ENCODE measurements at places on chromosomes 2 and 18.

DNA sequence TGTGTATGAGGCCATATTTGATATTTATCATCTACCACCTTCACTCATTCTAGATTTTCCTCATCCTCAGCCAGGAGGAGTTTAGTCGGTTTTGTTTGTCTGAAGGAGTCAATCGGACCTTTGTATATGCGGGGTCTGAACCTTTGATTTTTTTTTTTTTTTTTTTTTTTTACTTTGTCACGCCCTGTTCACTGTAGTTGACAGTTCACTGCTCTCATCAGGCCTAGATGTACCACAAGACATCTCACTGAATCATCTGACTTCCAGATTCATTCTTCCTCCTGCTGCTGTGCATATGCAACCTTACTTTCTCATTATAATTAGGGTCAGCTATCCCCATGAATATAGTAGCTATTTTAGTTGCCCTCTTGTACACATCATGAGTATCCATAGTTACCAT lies 133.2 kb downstream of the ARHGAP15 start:
- DNase-seq, result no peak

DNA sequence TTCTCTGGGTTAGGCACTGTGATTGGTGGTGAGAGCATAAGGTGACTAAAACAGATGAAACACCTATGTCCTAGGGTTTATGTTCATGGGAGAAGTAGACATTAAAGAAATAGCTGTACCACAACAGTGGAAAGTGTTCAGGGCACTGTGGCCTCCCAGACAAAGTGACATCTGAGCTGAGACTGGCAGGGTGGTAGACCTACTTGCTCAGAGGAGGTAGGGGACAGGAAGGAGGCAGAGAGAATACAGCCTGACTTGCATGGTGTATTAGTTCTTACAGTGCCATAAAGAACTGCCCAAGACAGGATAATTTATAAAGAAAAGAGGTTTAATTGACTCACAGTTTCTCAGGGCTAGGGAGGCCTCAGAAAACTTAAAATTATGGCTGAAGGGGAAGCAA lies 82.6 kb downstream of the MAPRE2 start:
- DNase-seq, result no peak

DNA sequence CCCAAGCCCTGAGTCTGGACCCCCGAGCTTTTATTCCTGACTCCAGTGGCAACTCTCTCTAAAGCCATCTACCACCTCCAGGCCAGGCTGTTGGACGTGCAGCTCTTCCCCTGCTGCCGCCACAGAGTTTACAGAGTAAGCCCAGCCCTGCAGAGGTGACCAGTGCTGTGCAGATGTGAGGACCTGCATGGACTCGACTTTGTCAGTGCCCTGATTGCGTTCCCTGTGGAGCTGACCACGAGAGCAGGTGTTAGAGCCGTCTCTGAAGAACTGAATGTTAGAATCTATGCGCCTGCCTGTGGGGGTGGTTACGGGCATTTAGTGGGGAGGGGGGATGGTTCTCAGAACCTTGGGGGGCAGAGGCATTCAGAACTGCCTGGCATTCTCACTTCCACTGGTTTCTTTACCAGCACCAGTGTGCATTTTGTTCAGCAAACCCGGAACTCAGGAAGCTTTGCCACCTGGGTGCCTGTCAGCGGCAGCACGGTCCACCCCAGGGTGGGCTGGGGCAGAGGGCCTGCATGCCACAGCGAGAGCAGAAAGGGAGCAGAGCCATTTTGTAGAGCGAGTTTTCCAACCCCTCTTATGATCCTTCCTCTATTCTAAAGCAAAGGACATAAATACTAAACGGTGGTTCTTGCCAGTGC lies 137.9 kb downstream of the KLHL29 start:
- DNase-seq, result no peak

DNA sequence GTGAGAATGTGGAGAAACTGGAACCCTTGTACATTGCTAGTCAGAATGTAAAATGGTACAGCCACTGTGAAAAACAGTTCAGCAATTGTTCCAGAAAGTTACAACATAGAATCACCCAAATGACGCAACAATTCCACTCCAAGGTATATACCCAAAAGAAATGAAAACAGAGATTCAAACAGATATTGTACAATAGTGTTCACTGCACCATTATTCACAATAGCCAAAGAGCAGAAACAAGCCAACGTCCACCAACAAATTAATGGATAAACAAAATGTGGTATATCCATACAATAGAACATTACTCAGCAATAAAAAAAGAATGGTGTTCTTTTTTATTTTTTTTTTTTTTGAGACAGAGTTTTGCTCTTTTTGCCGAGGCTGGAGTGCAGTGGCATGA lies 10.9 kb downstream of the CLASP1 start:
- no peak for DNase-seq

- no peak for DNase-seq
These were observed 19.6 kb upstream of the SERPINB11 start for GRCh38 chr18:63683152-63683551.

GRCh38 chr2:211247751-211248150 lies 691.4 kb downstream of the CPS1 start:
- no peak for DNase-seq

GRCh38 chr2:127071901-127072328 lies 35.0 kb downstream of the BIN1 start:
- no peak for DNase-seq

DNA sequence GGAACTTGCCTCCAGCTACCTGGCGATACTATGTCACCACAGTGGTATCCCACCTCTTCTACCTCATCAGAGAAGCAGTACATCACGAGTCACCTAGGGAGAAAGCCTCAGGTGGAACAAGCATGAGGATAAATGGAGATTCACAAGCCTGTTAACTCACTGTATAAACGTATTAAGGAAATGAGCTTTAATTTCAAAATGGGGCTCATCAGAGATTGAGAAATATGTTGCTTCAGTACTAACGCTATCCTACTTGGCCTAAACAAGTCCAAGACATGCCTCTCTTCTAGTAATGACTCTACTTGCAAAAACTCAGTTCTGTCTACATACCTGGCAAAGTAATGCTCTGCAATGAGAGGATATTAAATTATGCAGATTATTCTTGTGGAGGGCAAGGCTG lies 4.3 kb downstream of the SLC39A6 start:
- no peak for DNase-seq

DNA sequence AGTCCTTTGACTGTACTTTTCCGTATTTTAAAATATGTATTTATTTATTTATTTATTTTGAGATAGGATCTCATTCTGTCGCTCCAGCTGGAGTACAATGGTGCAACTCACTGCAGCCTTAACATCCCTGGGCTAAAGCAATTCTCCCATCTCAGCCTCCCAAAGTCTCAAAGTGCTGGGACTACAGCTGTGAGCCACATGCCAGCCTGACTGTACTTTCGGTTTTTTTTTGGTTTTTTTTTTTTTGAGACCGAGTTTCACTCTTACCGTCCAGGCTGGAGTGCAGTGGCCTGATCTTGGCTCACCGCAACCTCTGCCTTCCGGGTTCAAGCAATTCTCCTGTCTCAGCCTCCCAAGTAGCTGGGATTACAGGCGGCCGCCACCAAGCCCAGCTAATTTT lies 28.9 kb upstream of the CCNYL1 start:
- no peak for DNase-seq

GRCh38 chr2:164984428-164984827 lies 29.1 kb upstream of the SLC38A11 start:
- no peak for DNase-seq

DNA sequence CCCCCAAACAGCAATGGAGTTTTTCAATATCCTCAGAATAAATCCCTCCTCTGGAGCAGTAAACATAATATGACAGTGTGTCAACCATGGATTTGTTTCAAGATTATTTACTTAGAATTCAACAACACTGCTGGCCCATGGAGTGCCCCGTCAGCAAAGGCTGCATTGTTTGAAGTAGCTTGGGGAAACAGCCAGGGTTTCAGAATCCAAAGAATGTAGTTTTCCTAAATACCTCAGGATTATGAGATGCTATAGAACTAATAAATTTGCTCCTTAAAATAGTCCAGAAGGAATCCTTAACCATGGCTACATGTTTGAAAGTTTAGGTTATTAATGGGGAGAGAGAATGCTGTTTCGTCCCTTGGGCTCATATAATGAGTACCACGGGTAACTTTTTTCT lies 13.1 kb upstream of the CETN1 start:
- DNase-seq, result no peak

DNA sequence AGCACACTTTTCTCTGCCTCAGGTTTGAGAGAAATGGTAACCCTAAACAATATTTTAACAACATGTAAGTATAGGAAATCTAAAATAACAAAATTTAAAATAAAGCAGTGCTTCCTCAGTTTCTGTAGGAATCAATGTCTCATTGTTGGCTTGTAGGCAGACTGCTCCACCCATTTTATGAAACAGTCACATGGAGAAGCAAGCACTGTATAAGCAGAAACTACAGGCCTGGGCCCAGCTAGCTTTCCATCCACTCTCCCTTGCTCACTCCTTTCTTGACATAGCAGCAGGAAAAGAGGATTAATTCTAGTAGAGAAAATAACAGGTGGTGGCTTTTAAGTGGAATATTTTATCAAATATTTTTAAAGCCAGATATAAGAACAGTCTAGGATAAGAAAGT lies 97.2 kb downstream of the PLEKHM3 start:
- no peak for DNase-seq

- DNase-seq, result no peak
These were observed 9.2 kb downstream of the RNU4ATAC start for GRCh38 chr2:121539750-121540469.

- DNase-seq, result no peak
These were observed 481.0 kb upstream of the DSEL start for GRCh38 chr18:67997496-67997895.

DNA sequence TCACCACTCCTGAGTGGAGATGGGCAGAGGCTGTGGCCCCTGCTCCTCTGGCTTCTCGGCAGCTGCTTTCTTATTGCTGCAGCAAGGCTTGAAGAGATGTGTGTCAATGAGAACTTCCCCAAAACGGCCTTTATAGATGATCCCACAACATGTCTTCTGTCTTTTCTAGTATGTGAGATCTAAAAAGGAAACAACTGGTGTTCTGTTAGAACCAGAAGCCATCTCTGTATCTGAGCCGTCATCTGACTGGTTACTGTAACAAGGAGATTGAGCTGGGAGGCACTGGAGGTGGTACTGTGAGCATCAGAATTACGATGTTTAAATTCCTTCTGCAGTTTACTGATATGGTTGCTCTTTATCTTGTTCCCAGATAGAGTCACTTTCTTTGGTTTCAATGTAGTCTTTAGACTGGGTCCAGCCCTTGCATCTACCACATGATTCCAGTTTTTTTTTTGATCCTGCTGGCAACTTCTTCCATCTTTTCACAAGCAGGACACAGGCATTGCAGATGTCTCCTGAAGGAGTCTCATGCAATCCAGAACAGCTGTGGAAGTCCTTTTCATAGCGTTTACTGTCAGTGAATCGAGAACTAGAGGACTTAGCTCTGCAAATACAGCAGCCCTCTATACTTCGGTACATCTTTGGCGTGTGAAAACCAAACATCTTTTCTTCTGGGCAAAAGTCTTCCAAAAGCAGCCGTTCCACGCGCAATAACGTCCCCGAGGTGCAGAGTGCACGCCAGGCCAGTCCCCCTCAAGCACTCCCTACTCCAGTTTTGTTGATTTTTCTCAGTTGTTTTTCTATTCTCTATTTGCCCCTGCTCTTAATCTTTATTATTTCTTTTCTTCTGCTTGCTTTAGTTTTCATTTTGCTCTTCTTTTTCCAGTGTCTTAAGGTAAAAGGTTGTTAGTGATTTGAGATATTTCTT lies 29.7 kb downstream of the TAF4B start:
- DNase-seq, result no peak

- no peak for DNase-seq
These were observed 289.9 kb downstream of the AFF3 start for GRCh38 chr2:99852376-99852934.

GRCh38 chr2:43218702-43219382 lies 7.6 kb downstream of the ZFP36L2 start:
- peak; percentile 30 for DNase-seq

DNA sequence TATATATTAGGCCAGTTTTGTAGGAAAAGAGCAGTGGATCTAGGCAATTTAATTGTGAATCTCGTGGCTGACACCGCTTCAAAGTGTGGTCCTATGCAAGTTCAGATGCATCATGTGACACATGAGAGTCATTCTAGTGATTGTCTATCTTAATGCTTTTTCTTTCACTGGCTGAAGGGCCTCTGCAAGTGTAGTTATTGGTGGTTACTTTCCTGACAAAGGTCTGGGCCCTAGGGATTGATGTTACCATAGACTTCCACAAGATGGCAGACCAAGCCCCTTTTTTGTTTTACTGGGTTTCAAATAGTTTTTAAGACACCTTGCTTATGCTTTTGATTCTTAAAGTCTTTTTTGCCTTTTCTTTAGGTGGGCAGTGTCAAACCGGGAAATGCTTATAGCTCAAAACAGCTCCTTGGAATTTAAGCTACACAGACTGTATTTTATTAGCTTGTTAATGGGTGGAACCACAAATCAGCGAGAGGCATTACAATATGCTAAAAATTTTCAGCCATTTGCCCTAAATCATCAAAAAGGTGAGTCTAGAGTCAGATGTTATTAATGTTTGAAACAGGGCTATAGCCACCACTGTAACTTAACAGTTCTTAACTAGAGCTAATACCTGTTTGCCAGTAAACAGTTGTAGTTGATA lies 25.9 kb downstream of the CD8A start:
- DNase-seq, result no peak

- peak; percentile 1 for DNase-seq
These were observed 1.2 kb downstream of the KDSR start for GRCh38 chr18:63365876-63366212.

- DNase-seq, result no peak
These were observed 40.3 kb downstream of the SOWAHC start for GRCh38 chr2:109654326-109655050.

DNA sequence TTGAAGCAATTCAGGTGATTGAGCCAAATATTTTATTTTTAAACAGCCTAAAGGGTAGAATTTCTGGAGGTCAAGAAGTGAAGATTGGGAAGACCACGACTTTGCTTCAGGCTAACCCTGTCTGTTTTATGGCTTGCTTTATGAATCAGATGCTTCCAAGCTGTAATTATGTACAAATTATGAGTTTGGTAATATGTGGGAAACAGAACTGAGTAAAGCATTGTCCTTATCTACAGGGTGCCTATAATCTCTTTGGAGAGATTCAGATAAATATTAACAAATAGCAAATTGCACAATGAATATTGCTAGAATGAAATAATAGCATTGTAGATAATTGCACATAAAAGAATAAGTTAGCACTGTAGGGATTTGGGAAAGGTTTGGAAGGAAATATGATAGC lies 539.4 kb upstream of the CDH2 start:
- DNase-seq, result no peak

- peak; percentile 33 for DNase-seq
These were observed 44.4 kb downstream of the FBLN7 start for GRCh38 chr2:112182581-112183034.

- DNase-seq, result no peak
These were observed 26.8 kb upstream of the DCC start for GRCh38 chr18:52313213-52313612.
